ENCODE measurements at places on chromosomes 1 and 21. TPM values are rescaled to one million over a fixed set of nuclear protein-coding genes. Genes with fewer than 3 reads are reported as not detected.
A peak's percentile ranks its signal among the peaks of the same experiment; 100 is the strongest.

GRCh38 chr21:42187976-42188653 is 30.8 kb upstream of the ABCG1 start:
- DNase-seq: no peak

DNA sequence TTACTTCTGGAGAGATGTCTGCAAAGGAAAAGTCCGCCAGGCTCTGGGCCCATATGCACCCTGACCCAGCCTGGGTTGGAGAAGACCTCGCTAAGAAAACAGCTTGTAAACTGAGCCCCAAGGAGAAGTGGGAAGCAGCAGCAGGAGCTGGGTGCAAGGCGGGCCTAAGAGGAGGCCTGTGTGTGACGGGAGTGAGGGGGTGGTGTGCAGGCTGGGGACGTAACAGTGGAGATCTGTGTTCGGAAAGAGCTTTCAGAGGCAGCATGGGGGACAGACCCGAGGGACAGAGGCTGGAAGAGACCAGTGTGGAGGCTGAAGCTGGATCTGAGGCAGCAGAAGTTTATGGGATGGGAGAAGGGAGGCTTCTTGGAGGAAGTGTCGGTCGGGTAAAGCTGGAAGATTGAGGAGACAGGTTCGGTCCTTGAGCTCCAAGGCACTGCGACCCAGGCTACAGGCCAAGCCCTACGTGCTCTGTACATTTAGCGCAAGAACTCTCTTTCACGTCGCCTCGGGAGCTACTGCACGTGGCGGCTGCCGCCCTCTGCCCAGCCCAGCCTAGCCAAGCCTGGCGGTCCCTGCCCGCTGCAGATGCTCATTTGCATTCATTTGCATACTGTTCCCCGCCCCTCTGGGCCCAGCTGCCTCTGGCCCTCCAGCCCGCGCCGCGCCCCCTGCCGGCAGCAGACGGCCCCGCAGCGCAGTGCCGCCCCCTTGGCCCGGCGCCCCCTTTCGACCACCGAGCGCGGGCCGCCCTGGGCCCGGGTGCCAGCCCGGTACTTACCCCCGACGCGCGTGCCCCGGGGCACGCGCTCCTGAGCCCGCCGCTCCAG is 6.3 kb downstream of the HPCA start:
- no peak for DNase-seq

- no peak for DNase-seq
Measured at GRCh38 chr1:45317166-45317565, 9.5 kb upstream of the HPDL start.

- DNase-seq: no peak
Measured at GRCh38 chr1:111099289-111099688, 40.6 kb downstream of the DRAM2 start.

- DNase-seq: peak; percentile 32
Measured at GRCh38 chr1:226482975-226483700, 65.4 kb upstream of the STUM start.

GRCh38 chr1:162131400-162132321 is 62.2 kb downstream of the NOS1AP start:
- DNase-seq: no peak

GRCh38 chr1:158570480-158570879 is at the start of gene OR6P1:
Gene OR6P1, minus strand, starts transcription at chr1:158570580. Its CDS starts 6,976 bp downstream, at chr1:158563604.
- DNase-seq: no peak

SELE gene
- not detected for total RNA-seq

GRCh38 chr21:44017601-44018000 is 5.5 kb downstream of the TRAPPC10 start:
- no peak for DNase-seq

DNA sequence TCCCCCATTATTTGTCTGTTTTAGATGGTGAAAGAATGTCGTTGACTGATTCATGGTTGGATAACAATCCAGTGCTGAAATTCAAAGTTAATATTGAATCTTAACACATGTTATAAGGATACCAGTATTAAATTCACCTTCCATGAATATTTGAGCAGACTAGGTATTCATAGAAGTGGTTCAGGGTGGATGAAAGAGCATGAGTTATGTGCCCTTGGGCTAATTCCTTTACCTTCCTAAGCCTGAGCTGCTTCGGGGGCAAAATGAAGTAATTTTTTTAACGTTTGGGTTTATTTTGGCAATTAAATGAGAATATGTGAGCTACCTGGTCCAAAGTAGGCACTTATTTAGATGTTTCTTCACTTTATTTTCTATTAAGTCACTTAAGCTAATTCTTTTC is 2.7 kb upstream of the PLPPR5 start:
- DNase-seq: no peak

- DNase-seq: peak; percentile 69
Measured at GRCh38 chr1:181135437-181135731, 46.9 kb downstream of the IER5 start.

- no peak for DNase-seq
Measured at GRCh38 chr1:221217029-221217428, 337.8 kb downstream of the HLX start.

GRCh38 chr1:204556458-204557052 is 40.3 kb downstream of the MDM4 start:
- DNase-seq: no peak

DNA sequence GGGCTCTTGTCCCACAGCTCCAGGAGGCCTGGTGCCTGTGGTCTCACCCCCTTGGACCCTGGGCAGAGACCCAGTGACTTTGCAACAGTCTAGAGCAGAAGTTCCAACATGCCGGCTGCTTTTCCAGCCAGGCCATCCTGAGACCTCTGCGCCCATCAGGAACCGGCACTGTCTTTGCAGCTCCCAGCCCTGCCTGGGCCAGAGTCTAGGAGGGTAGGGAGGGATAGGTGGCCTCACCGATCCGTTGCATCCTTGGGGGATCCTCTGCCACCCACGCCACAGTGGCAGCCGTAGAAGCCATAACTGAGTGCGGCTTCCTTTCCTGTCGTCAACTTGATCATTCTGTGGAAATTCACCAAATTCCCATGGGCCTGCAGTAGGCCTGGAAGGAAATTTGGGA is 1.3 kb downstream of the PLA2G2A start:
- DNase-seq: no peak

PRELP gene
- not detected for total RNA-seq

DNA sequence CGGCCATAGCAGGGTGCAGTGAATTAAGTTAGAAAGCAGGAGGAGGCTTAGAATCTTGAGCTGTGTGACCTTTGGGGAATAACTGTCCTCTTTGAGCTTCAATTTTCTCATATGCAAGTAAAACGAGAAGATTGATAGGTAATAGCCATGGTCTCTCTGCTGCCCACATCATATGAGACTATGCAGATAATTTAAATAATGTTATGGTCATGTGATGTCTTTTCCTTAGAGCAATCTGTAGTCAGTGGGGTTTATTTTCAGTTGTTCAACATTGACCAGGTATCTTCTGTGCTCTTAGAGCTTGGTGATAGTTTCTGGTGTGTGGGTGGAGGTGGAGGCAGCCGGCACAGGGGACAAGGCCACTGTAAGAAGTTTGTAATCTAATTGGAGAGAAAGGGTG is 537.1 kb downstream of the KIF26B start:
- DNase-seq: no peak

DNA sequence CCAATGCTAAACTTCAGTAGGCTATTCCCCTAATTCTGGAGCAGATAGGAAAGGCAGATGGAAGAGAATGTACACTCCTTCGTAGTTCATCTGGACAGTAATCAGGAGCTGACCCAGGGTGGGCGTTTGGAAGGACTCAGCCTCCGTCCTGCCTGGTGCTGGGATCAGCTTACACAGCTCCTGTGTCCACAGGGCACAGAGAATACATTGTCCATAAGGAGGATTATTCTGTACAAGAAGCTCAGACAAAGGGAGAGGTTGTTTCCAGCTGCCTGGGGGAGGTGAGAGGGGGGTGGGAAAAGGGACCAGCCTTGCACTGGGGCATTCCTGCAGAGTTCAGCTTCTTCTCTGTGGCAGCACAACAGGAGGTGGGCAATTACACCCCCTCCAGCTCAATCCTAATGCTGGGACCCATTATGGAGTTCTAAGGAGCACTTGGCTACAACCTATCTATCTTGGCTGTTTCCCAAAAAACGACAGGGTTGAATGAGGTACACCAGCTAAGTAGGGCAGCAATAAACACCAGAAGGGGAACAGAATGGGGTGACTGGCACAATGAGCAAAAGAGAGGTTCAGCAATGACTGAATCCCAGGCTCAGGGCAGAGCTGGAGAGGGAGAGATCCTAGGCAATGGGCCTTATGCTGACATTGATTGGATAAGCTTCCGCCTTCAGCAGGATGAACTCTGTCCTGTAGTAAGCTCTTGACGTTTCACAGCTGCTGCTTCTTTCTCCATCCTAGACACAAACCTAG is 7.4 kb downstream of the MED8 start:
- DNase-seq: no peak

GRCh38 chr1:222815440-222815765 is 564 bp downstream of the DISP1 start:
- no peak for DNase-seq

TRIM17 gene
- total RNA-seq: not detected

- no peak for DNase-seq
Measured at GRCh38 chr1:41396084-41396483, 34.9 kb downstream of the FOXO6 start.

AKNAD1 gene
- 7.2 TPM for total RNA-seq

DNA sequence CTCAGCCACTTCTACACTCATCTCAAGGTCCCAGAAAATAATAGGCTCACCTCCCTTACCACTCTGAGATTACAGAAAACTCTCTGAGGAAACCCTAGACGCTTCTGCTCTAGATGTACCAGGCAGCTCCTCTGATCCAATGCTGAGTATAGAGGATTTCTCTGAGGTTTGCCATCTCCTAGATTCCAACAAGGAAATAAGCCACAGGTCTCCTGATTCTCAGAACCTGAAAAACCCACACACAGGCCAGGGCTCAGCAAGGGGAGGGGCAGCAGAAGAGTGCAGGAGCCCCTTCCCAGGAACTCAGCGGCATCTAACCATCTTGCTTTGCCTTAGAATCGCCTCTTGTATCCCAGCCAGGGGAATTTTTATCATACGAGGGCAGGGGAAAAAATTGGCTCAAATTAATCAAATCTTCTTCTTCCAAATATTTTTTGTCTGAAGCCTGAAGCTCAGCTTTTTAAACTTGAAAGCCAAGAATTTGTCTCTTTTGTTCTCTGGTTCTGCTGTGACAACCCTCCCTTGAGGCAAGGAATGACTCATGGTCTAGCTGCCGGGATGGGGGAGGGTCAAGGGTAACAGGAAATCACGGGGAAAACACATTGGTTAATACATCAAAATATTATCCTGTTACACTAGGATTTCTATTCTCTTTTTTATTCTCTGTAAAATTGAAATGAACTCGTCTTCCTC is 30.8 kb downstream of the GORAB start:
- peak; percentile 95 for DNase-seq

DNA sequence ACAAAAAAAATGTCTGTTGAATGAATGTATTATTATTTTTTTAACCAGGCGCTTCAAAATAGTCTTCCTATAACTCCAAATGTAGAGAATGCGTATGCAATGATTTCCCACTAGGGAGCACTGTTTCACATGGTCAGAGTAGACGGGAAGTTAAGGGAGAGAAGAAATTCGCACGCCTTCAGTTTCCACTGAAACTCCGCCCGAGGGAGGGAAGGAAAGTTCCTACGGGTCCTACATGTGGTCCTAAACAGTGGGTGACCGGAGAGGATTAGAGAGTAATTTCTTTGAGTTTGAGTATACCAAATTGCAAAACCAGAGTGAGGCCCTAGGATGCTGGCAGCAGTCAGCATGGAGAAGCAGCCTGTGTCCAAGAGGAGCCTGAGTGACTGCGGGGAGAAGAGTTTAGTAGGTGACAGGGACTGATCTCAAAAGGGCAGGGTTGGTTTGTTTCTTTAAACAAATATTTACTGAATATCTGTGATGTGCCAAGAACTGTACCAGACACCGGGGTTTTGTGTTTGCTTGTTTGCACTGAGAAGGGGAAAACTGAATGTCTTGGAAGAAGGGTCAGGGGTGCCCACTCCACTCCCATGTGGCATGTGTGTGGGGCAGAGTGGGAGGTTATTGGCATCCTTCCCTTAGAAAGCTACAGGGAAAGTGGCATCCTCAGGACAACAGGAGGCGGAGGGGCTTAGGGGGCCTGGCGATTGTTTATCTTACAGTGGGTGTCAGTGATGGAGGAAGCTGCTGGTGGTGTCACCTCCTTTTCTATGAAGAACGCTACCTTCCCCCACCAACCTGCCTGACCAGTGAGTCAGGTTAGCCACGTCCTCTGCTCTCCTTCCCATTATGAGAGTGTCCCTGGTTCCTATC is 22.8 kb downstream of the RNU5D-1 start:
- DNase-seq: peak; percentile 75

DNA sequence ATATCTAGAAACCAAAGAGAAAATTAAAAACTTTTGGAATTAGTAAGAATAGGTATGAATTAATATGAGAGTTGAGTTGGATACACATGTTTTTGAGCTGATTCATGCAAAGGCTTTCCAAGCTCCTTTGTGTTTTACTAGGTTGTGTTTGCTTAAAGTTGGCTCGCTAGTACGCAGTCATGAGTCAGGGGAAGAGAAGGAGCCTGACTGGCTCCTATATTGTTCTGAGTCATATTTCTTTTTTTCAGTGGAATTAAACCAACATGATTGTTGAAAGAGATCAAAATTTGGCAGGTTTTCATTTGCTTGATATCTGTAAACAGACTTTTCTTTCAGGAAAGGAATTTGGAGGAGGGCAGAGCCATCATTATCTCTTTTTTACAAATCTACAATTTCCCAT is 66.7 kb downstream of the MAGI3 start:
- peak; percentile 96 for DNase-seq

BSND gene
- total RNA-seq: not detected

ST6GALNAC3 gene
- 0.37 TPM for total RNA-seq

GRCh38 chr1:240134596-240134995 is 42.9 kb downstream of the FMN2 start:
- DNase-seq: no peak

GRCh38 chr1:89821322-89822108 is 683 bp downstream of the LRRC8D start:
- peak; percentile 53 for DNase-seq

DNA sequence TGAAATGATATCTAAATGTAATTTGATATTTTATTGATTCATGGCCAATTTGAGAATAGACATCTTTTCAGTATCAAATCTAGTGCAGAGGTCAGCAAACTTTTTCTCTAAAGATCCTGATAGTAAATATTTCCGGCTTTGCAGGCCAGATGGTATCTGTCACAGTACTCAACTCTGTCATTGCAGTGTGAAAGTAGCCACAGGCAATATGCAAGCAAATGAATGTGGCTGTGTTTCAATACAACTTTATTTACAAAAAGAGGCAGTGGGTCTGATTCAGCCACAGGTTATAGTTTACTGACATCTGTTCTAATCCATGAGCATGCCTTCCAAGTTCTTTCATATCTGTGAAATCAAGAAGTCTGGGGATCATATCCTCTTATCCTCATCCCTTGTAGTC is 221.2 kb downstream of the PRDM2 start:
- no peak for DNase-seq

GRCh38 chr1:106037526-106037925 is 1018.9 kb upstream of the PRMT6 start:
- no peak for DNase-seq

- peak; percentile 25 for DNase-seq
Measured at GRCh38 chr1:71857862-71858261, 424.5 kb downstream of the NEGR1 start.

DNA sequence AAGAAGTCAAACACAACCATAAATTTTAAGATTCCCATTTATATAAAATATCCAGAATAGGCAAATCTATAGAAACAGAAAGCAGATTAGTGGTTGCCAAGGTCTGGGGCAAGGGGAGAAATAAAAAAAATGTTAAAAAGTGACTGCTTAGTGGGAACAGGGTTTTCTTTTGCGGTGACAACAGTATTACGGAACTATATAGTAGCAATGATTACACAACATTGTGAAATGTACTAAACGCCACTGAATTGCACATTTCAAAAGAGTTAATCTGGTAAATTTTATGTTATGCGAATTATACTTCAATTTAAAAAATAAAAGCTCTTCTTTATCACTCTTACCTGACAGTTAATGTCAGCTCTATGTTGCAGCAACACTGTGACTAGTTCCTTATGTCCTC is 105.2 kb downstream of the ACBD6 start:
- peak; percentile 15 for DNase-seq

RHBDL2 gene
- 0.52 TPM for total RNA-seq

Measured in MCF 10A (cell line).